NCI-H1436 treated with DMSO at 0.1 percent for 48 hours (cell line): ENCODE measurements at places on chromosomes 6 and 20.

DNA sequence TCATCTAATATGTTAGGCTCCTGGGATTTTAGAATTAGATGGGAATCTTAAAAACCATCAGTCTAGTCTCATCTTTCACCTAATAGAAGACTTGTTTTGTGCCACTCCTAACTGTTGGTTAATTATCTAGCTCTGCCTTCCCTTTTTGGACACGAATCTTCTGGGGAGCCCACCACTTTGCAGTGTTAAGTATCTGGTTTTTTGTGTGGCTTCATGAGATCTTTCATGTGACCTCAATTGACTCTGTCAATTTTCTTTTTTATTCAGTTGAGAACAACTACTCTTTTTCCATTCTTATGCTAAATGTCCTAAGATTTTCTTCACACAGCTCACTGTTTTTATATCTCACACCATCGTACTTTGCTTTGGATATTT, 16.9 kb downstream of the TBPL1 start:
- DNase-seq, result no peak

DNA sequence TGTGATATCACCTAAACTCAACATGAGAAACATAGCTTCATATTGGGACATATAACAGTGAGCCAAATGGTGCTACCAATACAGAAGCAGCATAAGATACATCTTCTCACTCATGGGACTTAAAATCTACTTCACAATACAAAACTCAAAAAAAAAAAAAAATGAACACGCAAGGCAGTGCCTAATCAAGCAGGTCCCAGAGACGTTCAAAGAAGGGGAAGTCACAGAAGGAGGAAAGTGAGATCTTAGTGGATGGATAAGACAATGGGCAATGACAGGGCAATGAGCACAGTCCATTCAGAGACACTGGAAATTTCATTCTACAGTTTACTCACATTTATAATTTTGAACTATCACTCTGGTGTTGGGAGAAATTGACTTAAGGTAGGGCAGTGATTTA, 88.3 kb downstream of the FAM50B start:
- DNase-seq, result no peak

DNA sequence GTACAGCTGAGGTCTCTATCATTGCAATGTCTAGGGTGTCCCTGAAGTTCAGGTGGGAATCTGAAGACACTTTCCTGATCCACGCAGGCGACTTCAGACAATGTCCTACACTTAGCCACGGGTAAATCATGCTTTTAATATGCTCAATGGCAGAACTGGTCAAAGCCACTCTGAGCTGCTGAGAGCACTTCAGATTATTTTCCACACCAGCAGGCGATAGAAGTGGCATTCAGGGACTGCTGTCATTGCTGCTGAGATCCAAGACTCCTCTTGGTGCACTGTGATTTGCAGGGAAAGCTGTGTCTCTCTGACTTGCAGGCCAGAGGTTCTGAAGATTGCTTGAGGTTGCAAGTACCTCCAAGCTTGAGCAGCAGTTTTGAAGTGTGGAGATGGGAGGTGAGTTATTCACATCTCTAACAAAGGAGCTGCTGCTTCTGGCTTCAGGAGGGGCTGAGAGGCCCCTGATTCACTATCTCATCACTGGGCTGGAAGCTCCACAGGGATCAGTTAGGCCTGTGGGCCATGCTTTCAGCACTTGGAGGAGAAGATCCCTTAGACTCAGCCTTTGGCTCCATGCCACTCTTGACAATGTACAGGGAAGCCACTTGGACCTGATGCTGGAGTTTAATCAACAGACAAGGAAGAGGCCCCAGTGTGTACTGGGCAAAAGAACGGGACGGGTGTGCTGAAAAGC, 2.9 kb upstream of the SSTR4 start:
- DNase-seq, result no peak

DNA sequence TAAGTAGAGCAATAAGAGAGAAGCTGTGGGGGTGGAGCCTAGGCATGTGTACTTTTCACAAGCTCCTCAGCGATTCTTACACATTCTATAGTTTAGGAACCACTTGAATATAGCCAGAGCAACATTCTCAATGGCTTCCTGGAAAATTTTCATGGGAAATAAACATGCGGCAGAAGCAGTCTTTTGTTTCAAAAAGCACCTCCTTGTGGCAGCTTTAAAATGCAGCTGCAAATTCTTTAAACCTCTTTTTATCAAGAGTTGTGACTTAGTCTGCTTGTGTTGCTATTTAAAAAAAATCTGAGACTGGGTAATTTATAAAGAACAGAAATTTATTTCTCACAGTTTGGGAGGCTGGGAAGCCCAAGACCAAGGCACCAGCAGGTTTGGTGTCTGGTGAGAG, 23.8 kb downstream of the NKX2-2 start:
- DNase-seq, result no peak

GRCh38 chr6:40582892-40583291, 4.3 kb downstream of the LRFN2 start:
- DNase-seq, result no peak

DNA sequence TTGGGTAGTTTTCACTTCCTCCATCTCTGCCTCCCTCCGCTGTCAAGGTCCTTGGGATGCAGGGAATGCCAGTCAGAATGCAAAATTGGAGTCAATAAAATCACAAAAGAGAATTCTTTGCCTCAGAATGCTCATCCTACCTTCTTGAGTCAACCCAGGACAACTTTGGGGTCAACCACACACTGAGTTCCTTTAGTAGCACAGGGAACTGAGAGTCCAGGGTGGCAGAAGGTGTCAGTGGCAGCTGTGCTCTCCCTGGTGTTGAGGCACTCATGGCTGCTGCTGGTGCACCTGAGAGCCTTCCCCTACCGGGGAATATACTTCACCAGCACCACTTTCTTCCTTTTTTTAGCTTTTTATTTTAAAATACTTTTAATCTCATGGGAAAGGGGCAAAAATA, 829 bp upstream of the NOTCH4 start:
- DNase-seq, result no peak

- DNase-seq, result no peak
These were observed 176.3 kb downstream of the ADGRG6 start for GRCh38 chr6:142478117-142478516.

GRCh38 chr6:150320442-150320841, 48.4 kb upstream of the IYD start:
- DNase-seq, result no peak

DNA sequence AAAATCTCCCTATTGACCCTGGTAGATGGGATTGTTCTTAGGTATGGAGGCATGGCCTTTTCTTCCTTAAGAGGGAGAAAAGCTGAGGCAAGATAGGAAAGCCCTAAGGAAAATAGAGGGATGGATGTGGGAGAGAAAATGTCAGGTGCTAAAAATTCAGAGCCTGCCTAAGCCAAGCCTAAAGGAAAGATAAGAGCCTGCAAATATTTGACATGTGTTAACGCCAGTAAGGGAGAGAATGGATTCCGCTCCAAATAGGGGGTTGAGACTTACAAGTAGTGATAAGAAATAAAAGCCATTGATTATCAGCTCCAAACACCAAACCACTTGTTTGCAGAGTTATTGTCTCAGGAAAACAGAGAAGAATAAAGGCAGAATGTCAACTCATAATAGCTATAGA, 533.6 kb downstream of the PTPRT start:
- no peak for DNase-seq
